ENCODE measurements at places on chromosomes 5 and 9. TPM values are rescaled to one million over a fixed set of nuclear protein-coding genes. Genes with fewer than 3 reads are reported as not detected.

TAF11L3 gene
- total RNA-seq = not detected

CHSY3 gene
- 0.84 TPM for total RNA-seq

CEP78 gene
- 10.6 TPM for total RNA-seq

IFNA21 gene
- not detected for total RNA-seq

FBP2 gene
- total RNA-seq = 0.58 TPM

PCDHGA7 gene
- 1.8 TPM for total RNA-seq

DNA sequence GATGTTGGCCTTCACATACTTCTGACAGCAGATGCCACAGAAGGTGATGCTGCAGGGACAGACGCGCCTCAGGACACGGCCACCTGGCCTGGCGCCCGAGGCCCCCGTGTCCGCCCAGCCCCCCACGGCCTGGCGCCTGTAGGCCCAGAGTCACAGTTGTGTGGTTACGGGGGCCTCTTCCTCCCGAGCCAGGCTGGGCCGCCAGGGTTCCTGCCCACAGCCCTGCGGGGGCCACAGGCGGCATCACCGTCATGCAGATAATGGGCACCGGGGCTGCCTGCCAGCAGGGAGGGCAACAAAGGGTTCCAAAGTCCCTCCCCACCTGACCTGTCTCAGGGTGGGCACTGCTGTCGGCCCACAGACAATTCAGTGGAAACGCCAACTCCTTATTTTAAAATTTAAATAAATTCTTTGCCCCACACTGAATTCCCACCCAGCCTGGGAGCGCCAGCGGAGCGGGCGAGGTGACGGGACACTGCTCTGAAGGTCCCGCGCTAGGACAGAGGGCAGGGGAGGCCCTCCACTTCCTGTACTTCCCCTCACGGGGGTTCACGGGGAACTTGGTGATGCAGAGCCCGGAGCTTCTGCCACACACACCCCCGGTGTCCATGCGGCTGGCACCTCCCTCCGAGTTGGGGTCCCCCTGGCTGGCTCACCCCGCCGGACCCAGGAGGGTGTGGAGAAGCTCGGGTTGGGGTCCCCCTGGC lies 40.6 kb downstream of the EXOC3 start:
- DNase-seq = no peak

DNA sequence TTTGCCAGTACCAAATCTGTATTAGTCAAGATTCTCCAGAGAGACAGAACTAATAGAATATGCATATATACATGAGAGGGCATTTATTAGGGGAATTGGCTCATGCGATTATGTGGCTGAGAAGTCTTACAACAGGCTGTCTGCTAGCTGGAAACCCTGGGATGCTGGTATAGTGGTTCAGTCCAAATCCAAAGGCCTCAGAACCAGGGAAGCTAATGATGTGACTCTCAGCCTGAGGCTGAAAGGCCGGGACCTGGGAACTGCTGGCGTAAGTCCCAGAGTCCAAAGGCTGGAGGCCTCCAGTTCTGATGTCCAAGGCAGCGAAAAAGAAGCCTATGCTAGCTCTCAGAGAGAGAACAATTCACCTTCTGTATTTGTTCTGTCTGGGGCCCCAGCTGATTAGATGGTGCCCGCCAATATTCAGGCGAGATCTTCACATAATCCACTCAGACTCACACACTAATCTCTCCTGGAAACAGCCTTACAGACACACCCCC lies 84.1 kb downstream of the KIAA1958 start:
- peak; percentile 65 for DNase-seq

- DNase-seq = peak; percentile 90
Measured at GRCh38 chr5:5795074-5795771, 372.7 kb downstream of the ICE1 start.

DNA sequence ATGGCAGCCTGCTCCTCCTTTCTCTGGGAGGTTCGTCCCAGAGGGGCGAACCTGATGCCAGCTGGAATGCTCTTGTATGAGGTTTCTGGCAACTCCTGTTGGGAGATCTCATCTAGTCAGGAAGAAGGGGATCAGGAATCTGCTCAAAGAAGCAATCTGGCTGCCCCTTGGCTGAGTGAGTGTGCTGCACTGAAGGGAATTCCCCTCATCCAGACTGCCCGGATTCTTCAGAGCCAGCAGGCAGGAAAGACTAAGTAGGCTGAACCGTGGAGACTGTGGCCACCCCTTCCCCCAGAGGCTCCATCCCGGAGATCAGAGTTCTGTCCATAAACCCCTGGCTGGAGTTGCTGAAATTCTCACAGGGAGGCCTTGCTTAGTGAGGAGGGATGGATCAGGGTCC lies 476.0 kb downstream of the CSNK1G3 start:
- DNase-seq = no peak

DNA sequence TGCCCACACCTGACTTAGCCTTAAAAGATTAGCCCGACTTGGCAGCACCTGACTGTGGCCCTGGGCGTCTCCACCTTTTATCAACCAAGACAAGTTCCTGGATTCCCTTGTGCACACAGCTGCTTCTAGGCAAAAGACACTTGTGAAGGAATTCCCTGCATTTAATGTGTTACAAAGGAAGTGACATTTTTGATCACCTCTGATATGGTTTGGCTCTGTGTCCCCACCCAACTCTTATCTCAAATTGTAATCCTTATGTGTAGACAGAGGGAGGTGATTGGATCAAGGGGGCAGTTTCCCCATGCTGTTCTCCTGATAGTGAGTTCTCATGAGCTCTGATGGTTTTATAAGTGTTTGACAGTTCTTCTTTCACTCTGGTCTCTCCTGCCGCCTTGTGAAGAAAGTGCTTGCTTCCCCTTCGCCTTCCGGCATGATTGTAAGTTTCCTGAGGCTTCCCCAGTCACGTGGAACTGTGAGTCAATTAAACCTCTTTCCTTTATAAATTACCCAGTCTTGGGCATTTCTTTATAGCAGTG lies 2.6 kb upstream of the CPEB4 start:
- no peak for DNase-seq

GRCh38 chr9:87502391-87503221 lies 4.9 kb downstream of the DAPK1 start:
- no peak for DNase-seq

DNA sequence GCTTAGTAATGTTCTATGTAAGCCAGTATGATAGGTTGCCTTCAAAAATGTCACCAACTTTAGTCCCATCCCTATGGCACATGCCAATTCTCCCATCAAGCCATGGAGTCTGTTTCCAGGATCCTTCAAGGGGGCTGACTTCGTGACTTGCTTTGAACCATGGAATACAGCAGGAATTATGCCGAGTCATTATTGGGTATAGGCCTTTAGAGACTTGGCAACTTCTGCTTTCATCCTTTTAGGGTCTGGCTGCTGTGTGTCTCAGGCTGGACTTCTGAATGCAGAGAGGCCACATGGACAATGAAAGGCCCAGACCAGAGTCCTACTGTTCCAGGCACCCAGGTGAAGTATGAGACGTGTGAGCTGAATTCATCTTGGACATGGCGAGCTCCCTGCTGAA lies 109.8 kb downstream of the DENND1A start:
- no peak for DNase-seq

- DNase-seq = no peak
Measured at GRCh38 chr9:15305470-15305869, 1.5 kb downstream of the TTC39B start.

- peak; percentile 45 for DNase-seq
Measured at GRCh38 chr9:133536536-133536935, 2.0 kb downstream of the ADAMTSL2 start.

GRCh38 chr5:171801-172331 lies 19.4 kb upstream of the LRRC14B start:
- peak; percentile 7 for DNase-seq

DNA sequence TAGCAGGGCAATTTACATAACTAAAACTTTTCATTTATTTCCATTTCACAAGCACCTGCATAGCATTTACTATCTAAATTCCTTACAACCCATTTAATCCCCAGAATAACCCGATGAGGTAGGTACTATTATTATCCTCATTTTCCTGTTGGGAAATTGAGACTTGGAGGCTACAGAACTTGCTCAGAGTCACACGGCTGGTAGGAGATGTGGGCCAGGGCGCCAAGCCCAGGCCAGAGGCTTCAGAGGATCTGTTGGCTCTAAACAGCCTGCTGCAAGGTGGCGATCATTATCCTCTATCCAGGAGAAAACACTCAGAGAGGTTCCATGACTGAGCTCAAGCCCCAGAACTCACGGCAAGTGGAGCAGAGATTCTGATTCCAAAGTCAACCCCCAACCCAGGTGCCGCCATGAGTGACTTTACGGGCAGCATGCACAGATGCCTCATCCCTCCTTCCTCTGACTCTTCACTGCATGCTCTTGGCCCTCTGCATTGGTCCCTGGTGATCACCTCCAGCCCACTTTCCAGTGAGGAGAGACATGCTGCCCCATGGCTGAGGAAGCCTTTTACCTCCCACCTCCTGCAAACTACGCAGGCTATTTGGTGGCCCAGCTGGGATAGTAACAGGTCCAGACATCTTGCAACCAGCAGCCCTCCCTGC lies 168.4 kb upstream of the FSTL4 start:
- no peak for DNase-seq

- no peak for DNase-seq
Measured at GRCh38 chr5:16857635-16858034, 78.5 kb downstream of the MYO10 start.

- DNase-seq = no peak
Measured at GRCh38 chr5:162703914-162704313, 636.3 kb downstream of the GABRG2 start.

GRCh38 chr9:97744710-97745708 lies 47.9 kb upstream of the XPA start:
- DNase-seq = no peak

GRCh38 chr9:27183701-27184100 lies 74.7 kb downstream of the TEK start:
- peak; percentile 21 for DNase-seq

GRCh38 chr9:116313638-116314037 lies 160.0 kb downstream of the PAPPA start:
- DNase-seq = no peak

GRCh38 chr9:21778304-21778703 lies 24.1 kb upstream of the MTAP start:
- no peak for DNase-seq

GRCh38 chr9:107462691-107463090 lies 26.9 kb downstream of the KLF4 start:
- DNase-seq = no peak

- no peak for DNase-seq
Measured at GRCh38 chr5:87722286-87722685, 309.6 kb upstream of the CCNH start.

GRCh38 chr5:107380654-107381053 lies 290.1 kb downstream of the EFNA5 start:
- no peak for DNase-seq

GRCh38 chr5:119264186-119264585 lies 91.6 kb upstream of the TNFAIP8 start:
- no peak for DNase-seq

- DNase-seq = peak; percentile 29
Measured at GRCh38 chr5:141742866-141743851, 61.1 kb upstream of the ARAP3 start.
